NCI-H1092 treated with DMSO at 0.1 percent for 48 hours (cell line): ENCODE measurements at places on chromosomes 11 and 22.

DNA sequence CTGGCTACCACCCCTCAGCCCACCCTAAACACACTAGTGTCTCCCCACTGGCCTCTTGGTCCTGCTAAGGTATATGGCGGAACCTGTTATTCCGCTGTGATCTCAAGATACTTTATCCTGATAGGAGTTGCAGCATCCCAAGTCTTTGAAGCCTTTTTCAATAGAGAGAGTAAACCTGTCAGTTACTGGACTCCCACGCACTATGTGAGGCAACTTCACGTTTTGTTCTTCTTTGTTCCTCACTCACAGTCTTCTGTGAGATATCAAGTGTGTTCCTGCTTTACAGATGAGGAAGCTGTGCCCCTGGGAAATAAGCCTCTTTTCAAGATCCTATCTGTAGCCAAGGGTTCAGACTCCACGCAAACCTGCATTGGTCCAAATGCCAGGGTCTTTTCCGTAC, 127.8 kb downstream of the MYO18B start:
- no peak for DNase-seq

DNA sequence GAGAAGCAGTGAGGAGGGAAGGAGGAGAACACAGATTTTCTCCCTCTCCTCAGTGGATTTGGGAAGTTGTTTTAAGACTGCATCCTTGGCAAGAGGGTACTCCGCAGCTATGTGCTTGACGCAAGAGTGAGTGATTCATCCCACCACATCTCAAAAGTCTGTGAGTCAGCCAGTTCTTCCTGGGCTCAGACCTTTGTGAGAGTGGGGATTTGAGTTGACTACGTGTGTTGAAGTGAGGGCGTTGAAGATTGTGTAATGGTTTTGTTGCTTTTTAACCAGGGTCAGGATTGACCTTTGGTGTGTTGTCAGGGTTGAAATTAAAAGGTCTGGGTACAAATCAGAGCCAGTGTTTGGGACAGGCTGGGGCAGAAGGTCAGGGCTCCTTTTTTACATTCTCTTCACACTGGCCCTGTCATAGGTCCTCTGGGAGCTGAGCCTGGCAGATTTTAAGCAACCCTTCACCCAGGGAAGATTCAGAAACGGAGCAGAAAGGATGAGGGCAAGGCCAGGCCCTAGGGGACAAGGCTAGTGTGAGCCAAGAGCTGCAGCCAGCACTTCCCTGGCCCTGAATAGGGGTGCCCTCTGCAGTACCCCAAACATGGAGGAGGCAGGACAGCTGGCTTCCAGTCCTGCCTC, 4.2 kb upstream of the C11orf86 start:
- no peak for DNase-seq

- DNase-seq = no peak
Measured at GRCh38 chr11:110891411-110891810, 179.2 kb upstream of the ARHGAP20 start.

DNA sequence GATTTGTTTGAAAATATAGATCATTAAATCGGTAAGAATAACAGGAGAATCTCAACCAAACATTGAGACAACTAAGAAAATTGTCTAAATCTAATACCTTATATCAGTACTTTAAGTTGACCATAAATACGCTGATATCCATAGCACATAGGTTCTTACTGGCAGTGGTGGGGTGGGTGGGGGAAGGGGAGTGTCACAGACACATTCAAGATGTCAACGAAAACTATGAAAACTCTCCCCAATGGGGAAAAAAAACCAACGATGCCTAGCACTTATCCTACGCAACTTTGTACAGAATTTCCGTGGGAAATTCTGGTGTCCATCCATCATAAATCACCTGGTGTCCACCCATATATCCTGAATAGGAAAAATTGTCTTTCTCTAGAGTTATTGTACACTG, 6.2 kb downstream of the GRAP2 start:
- DNase-seq = no peak

- no peak for DNase-seq
Measured at GRCh38 chr11:14673824-14674405, 30.3 kb downstream of the PDE3B start.

- DNase-seq = no peak
Measured at GRCh38 chr11:77121096-77121640, 6.9 kb upstream of the MYO7A start.
